Activated CD8-positive, alpha-beta memory T cell treated with anti-CD3 and anti-CD28 coated beads, Interleukin-2, amount 50 U/mL, for 4 hours (primary cell): ENCODE measurements at places on chromosomes 11 and 22.

GRCh38 chr22:32909581-32910428 lies 108.3 kb downstream of the TIMP3 start:
- DNase-seq, result no peak

DNA sequence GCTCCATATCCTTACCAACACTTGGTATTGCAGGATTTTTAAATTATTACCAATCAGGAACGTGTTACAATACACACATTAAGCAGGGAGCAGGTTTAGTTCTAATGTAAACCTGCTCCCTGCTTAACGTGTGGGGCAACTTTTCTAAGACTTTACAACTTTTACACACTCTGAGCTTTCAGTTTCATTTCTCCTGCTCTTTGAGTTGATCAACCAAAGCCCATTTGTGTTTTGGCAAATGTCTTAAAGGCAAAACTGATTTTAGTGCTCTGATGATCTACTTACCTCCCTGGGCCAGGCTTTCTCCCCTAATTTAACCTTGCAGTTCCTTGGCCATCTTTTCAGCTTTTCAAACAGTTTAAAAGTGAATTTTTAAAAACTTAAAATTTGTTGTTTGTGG lies 70.9 kb downstream of the ZBTB44 start:
- DNase-seq, result no peak

GRCh38 chr11:117681438-117681837 lies 115.6 kb downstream of the DSCAML1 start:
- no peak for DNase-seq

- no peak for DNase-seq
Measured at GRCh38 chr11:102589047-102589459, 36.1 kb downstream of the MMP20 start.

GRCh38 chr11:17986007-17986710 lies 26.7 kb downstream of the SERGEF start:
- DNase-seq, result no peak

GRCh38 chr11:68569357-68569756 lies 108.8 kb downstream of the PPP6R3 start:
- no peak for DNase-seq

GRCh38 chr11:68750195-68751003 lies 921 bp downstream of the TESMIN start:
- DNase-seq, result peak; percentile 26

GRCh38 chr11:129853518-129854231 lies 38.0 kb downstream of the TMEM45B start:
- peak; percentile 28 for DNase-seq

DNA sequence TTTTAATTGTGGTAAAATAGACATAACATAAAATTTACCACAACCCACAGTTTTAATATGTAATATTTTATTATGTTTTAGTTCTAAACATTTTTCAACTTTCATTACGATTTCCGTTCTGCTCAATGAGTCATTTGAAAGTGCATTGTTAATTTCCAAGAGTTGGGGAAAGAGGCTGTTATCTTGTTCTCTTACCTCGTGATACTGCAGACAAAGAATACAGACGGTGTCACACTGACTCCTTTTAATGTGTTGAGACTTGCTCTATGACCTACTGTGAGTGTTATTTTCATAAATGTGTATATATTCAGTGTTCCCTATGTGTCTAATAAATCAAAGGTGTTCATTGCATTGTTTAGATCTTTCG lies 10.8 kb upstream of the RAC2 start:
- no peak for DNase-seq
